ENCODE measurements at places on chromosomes 1 and 21.

DNA sequence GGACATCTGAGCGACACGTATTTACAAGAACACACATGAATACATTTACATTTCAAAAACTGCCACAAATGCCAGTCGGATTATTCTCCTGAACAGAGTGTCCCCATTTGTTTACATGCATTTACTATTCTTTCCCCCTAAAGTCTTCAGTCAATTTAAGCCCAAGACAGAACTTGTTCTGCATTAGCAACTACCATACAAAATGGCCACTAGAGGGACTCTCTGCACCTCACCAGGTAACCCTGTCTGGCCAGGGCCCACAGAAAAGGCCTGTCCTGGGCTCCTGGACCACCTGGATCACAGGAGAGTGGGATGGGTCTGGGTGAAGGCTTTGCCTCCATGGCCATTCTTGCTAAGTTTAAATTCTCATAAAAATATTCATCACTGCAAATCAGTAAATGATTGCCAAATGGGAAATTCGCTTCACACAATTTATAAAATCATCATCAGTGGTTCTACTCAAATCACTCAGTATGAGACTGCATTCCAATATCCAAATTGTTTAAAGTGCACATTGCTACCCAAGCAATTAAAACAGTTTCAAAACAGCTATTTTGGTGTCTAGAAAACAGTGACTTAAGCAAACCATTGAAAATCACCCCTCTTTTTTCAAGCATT is 12.5 kb upstream of the GUCA2A start:
- DNase-seq, result no peak

GRCh38 chr1:171113382-171113781 is 22.7 kb downstream of the FMO3 start:
- DNase-seq, result no peak

GRCh38 chr1:103527331-103527730 is 1.8 kb downstream of the RNPC3 start:
- DNase-seq, result no peak

DNA sequence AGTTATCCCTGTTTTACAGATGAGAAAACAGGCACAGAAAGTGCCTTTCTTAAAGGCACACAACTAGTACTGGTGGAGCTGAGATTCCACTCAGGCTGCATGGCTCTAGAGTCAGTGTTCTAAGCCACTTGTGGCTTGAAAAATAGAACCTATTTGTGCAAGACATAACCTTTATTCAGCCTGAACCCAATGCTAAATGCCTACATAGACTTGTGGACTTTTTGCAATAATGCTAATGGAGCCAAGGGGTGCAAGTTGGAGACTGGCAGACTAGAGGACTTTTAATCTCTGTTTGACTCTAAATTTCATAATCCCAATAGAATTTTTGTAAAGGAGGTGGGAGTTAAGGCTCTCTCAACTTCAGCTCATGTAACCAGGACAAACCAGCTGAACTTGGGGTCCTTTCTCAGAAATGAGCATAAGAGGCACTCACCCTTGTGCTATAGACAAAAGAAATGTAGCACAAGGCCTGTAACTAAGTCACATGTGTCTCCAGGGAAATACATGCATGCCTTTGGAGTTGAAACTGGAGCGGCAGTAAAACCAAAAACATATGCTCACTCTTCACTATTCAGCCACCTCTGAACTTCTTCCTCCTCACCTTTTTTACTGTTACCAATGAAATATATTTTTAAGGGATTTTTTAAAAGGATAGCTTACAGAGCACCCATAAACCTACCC is 43.0 kb upstream of the AK4 start:
- no peak for DNase-seq

DNA sequence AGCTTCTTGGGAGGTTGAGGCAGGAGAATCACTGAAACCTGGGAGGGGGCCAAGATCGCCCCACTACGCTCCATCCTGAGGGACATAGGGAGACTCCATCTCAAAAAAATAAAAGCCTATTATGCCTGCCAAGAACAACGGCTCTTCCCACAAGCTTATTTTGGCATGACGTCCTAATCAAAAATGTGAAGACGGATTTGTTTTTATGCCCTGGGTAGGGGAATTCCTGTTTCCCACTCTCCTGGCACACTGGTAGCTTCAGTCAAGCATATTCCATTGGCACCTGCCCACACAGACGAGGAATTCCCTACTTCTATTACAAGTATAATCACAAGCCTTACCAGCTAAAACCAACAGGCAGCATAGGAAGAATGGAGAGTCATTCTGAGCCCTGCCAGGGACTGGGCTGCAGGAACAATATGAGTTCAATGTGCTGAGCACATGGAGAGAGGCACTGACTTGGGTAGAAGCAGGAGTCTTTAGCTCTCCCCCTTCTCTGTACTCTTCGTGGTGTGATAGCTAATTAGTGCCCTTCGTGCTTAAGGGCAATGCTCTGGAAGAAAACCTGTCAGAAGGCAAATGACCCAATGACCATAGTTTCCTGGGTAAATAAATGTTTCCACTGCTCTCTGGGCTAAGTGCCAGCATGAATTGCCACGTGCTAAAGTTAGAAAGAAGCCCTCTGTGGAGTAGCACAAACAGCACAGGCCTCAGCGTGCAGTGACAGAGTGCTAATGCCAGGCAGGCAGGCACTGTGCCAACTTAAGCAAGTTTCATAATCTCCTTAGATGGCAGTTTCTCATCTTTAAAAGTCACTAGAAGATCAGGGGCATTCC is 16.8 kb downstream of the TNFSF4 start:
- no peak for DNase-seq

- DNase-seq, result no peak
These were observed 35.2 kb upstream of the KCNJ15 start for GRCh38 chr21:38221594-38221993.

GRCh38 chr1:97647776-97648175 is 273.1 kb downstream of the DPYD start:
- no peak for DNase-seq

DNA sequence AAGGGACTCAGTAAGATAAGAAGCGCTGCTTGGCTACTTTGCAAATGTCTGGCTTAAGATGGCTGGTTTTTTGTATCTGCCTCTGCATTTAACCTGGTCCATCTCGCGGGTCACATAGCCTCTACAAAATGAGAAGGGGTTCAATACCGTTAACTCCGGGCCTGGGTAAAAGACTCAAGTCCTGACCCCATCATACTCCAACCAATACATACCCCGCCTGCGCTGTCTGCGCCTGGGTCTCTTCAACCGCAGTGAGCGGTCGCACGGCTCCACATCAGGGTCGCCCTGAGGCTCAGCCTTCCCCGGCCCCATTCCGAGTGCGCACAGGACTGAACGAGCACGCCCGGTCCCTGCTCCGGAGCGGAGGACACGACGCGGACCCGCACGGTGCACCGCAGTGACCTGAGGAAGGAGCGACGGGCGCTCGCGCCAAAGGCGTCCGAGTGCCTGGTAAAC is 558 bp upstream of the PGD start:
- no peak for DNase-seq

GRCh38 chr1:162028726-162029125 is 5.1 kb upstream of the OLFML2B start:
- DNase-seq, result no peak

DNA sequence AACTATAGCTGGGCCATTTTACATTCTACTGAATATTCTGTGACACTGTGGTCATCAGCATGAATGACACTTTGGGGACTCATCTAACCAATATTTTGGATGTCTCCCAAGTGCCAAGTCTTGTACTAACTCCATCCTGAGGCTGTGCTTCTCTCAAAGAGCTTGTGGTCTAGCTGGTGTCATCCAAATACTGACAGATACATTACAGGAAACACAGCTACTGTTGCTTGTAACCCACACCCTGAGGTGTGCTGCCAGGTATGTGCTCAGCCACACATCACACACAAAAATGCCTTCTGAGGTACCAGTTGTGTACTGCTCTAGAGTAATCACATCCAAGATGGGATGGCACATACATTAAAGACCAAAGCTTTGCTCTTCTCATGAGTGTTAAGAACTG is 81.6 kb downstream of the ST6GALNAC5 start:
- DNase-seq, result no peak

DNA sequence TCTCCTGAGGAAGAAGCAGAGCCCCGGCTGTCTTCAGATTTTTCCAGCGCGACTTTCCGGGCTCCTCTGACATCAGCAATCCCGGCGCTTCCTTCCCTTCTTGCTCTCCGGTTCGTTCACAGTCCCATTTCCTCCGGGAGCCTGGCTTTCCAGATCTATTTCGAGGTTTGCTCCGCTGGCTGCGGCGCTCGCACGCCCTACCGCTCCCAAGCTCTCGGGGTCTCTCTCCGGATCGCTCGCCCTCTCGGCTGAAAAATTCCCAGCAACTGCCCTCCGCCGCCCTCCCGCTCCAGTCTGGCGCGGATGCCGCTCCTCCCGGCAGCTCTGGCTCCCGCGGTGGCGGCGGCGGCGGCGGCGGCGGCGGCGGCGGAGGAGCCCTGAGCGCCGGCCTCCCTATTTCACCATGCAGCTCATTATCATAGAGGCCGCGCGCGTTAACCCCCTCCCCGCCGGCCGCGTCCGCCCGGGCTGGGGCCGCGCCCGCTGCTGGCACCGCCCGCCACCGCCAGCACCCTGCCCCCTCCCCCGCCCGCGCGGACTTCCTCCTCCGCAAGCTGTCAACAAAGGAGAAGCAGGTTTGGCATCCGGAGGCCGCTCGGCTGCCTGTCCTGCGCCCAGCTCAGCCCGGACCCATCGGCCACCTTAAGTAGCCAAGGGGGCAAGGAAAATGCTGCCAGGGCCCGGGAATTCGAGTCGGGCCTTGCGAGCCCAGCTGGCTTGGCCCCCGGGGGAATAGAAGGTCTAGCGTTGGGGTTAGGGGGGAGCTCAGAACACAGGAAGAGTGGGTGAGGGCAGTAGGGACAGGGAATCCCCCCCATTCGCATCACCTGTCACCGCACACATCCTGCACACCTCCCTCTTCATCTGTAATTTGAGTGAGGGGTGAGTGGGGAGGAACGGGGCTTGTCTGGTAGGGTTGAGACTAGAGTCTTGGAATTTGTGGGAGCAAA is at the start of gene PLXNA2:
TSS of gene PLXNA2 (minus strand) at position 418 of the 950 bp plus-strand sequence. CDS start 26,462 bp downstream, outside the sequence.
- peak; percentile 45 for DNase-seq

- no peak for DNase-seq
These were observed 84.5 kb downstream of the UCHL5 start for GRCh38 chr1:192974701-192975100.

DNA sequence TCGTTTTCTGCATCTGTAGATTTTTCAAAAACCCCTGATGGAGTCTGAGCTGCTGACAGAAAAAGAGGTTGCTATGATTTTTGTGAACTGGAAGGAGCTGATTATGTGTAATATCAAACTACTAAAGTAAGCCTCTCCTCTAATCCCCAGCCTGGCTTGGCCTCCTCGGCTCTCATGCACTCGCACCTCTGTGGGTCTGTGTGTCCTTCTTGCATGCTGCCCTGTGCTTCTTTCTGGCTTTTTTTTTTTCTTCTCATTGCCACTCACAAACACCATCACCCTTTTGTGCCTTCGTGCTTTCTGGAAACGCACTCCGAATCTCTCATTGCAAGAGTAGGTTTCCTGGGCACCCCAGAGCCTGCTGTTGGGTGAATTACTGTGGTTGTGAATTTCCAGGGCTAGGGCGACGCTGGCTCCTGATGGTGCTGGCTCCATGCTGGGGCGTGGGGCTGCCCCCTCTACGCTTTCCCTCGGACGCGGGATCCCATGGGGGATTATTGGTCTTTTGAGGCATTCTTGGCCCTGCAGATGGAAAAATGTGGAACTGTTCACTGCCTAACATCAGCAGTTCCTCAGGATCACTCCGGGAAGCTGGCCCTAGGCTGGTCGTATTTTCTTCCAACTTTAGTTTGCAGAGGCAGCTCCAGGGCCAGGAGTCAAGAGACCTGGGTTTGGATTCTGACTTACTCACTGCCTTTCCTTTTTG is 56.8 kb downstream of the ATP5PO start:
- no peak for DNase-seq

Data from stimulated activated CD4-positive, alpha-beta T cell treated with anti-CD3 and anti-CD28 coated beads, Interleukin-12 subunit alpha, Interleukin-12 subunit beta, amount 100 ng/mL, for 24 hours (primary cell).